ENCODE measurements at places on chromosomes 6 and 20.

DNA sequence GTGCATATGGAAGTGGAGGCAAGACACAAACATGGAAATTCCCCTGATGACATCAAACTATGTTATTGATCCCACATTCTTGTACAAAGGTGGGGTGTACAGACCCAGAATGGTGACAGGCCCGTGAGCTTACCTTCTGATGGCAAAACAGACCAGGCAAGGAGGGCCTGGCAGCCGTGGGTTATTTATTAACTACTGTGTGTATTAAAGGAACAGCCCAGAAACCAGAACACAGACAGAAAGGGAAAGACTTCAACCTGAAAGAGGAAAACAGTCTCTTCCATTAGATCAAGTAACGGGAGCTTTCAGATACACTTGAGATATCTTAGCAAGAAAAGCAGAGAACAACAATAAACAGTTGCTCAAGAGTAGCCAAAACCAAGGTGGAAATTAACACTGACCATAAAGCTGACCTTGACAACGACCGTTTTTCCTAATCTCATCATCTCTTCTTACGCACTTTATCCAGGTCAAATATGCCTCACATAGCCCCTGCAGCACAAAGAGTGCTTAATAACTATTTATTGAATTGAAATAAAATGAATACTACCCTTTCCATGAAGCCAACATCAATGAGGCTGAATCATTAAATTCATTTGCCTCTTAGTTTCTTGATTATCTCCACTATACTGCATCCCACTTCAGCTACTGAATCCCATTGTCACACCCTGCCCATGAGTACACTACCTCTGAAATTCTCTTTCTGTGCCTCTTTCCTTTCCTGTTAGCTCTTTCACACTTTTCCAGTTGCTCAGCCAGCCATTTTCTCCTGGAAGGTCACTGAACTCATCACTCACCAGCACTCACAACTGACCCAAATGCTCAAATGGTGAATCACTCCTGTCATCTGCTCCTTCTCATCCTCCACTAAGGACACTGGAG, 67.4 kb downstream of the MOXD1 start:
- DNase-seq, result no peak

DNA sequence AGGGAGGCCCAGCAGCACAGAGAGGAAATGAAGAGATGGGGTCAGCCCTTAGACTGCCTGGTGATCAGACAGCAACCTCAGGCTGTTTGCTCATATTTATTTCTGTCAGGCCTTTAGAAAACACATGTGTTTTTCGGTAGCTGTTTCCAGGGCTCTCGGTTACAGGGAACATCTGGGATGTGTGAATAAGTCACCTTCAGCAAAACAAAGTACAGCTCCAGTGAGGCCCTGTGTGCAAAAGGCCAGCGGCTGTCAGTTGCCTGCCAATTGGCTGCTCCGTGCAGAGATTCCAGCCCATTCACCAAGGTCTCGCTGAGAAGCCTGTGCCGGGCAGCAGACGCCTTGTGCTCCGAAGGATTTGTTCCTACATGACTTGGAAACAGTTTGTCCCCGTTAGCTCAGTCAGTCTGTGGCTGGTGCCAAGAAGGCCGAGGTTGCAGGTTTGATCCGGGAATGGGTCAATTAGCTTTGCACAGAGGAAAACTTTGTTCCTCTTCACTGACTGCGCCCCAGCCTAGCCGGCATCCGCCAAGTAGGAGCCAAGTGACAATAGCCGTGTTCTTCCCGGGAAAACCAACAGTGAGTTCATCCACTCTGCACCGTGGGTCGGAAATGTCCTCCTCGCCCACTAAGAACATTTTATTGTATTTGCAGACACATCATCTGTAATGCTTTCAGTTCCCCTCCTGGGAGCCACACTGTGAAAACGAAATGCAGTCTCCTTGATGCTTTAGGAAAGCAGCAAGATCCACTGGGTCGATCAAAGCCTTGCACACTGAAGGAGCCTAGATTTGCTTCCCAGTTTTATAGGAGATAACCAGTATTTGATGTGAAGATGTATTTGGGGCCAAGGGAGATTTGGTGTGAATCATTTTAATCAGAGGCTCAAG, 315.4 kb upstream of the CDYL start:
- DNase-seq, result peak; percentile 39

GRCh38 chr6:29626948-29627754, 5.8 kb downstream of the GABBR1 start:
- no peak for DNase-seq

DNA sequence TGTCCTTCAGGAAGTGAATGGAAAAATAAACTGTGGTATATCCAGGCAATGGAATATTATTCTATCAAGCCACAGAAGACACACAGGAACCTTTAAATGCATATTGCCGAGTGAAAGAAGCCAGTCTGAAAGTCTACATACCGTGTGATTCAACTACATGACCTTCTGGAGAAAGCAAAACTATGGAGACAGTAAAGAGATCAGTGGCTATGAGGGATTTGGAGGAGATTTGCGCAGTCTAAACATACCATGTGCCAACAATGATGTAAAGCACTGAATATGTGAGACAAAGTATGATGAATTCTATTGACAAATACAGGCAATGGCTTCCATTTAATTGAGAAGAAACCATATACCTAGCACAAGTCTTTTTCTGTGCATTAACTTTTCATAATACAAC, 518.3 kb upstream of the ZNF337 start:
- no peak for DNase-seq

- DNase-seq, result no peak
Observed at GRCh38 chr6:110944681-110945151, 13.8 kb upstream of the GTF3C6 start.

DNA sequence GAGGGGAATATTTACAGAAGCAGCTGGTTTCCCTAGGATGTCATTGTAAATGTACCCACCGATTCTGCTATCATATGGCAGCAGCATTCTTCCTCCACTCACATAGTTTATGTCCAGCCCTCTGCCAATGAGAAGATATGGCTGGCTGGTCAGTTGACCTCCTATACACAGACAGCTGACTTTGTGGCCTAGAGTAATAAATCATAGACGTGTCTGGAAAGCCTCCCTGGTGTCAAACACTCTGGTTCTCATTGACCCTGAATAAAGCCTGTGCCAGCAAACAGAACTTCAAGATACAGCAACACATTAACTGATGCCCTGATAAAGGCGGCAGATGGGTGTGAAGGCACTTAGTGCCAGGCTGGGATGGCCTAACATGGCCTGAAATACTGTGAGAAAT, 52.6 kb downstream of the GPR63 start:
- DNase-seq, result no peak

DNA sequence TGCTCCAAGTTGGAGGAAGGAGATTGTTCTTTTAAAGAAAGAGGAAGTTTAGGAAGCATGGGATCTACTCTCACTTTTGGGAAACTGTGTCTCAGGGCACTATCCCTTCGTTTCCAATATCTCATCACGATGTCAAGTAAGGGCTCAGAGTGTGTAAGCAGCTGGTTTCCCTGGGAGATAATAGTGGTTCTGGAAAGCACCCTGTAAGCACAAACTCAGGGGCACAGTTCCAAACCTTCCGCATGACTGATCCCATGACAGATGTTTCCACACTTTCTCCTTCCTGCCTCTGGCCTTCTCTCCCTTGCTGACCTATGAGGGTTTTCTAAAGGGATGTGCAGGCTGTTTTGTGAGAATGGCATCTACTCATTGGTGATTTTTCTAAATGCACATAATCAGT, 33.9 kb downstream of the ADTRP start:
- no peak for DNase-seq

DNA sequence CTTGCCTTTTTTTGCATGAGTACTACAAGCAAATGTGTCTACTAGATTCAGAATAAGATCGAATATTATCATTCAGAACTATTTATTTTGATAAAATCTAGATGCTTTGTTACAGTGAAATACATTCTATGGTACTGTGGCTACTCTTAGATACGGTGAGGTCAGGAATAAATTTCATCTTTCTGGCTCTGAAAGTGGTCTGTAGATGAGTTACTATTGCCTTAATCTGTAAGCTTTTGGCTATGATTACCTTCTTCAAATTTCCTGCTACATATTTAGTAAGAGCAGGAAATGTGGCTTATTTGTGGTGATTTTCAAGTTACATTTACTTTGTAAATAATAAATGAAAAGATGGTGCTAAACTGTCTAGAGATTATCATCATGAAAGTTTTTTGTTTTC, 50.0 kb downstream of the SCAF8 start:
- no peak for DNase-seq

DNA sequence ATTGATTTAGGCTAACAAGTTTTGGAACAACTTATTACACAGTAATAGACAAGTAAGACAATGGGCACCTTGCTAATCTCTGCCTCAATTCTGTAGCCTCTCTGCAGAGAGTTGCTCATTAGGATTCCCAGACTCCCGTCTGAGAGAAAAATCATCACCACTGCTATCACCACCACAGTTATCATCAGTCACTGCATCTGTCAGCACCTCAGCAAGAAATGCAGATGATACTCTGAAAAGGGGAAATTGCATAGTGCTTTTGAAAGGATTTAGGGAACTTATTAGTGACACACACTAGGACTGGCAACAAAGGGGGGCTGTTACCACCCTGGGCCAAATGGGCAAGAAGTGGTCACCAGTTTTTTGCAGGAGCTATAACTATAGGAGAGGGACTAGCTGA, 39.9 kb downstream of the FOXA2 start:
- DNase-seq, result no peak

DNA sequence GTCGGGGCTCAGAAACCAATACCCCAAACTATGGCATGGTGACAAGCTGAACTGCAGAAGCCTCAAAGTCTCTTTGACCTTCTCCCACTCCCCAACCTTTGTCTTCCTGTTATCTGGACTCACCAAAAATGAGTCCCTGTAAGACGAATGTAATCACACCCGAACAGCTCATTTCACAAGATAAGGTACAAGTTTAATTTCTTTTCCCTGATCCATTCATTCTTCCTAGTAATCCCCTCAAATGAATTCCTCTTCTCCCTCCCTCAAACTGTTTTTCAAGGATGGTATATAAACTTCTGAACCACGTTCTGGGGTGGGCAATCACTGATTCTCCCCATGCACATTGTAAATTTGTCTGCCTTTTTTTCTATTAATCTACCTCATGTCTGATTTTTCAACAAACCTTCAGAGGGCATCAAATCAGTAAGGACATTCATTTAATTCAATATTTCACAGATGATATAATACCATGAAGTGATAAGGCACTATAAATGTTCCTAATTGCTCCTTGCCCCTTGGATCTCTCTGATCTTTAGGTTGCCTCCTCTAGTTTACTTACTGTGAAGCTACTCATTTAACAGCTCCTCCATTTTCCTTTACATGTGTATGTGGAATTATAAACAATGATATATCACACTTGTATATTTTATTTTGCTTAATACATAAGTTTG, 77.2 kb downstream of the OR2B2 start:
- no peak for DNase-seq

GRCh38 chr6:149478631-149479314, 6.0 kb downstream of the ZC3H12D start:
- no peak for DNase-seq

GRCh38 chr6:138004430-138005287, 102.6 kb downstream of the PERP start:
- no peak for DNase-seq

DNA sequence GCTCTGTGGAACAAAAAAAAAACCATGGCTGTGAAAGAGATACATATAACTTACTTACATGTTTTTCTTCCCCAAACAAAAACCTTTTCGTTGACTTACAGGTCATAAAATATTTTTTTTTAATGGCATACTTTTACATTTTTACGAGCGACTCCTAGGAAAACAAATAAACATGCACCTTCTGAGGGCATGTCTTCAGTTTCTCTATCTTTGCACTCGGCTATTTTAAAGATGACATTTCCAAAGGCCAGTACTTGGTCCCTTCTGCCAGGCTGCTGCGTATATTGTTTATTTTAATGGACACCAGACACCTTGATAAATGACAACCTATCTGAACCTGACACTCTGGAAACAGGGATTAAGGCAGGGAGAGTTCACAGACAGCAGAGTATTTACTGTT, 49.4 kb downstream of the PIGU start:
- no peak for DNase-seq

- DNase-seq, result no peak
Observed at GRCh38 chr6:4624726-4625125, 151.5 kb upstream of the CDYL start.

- DNase-seq, result no peak
Observed at GRCh38 chr6:14703586-14703985, 542.3 kb upstream of the JARID2 start.

- peak; percentile 74 for DNase-seq
Observed at GRCh38 chr6:168469521-168469920, 28.5 kb downstream of the SMOC2 start.

DNA sequence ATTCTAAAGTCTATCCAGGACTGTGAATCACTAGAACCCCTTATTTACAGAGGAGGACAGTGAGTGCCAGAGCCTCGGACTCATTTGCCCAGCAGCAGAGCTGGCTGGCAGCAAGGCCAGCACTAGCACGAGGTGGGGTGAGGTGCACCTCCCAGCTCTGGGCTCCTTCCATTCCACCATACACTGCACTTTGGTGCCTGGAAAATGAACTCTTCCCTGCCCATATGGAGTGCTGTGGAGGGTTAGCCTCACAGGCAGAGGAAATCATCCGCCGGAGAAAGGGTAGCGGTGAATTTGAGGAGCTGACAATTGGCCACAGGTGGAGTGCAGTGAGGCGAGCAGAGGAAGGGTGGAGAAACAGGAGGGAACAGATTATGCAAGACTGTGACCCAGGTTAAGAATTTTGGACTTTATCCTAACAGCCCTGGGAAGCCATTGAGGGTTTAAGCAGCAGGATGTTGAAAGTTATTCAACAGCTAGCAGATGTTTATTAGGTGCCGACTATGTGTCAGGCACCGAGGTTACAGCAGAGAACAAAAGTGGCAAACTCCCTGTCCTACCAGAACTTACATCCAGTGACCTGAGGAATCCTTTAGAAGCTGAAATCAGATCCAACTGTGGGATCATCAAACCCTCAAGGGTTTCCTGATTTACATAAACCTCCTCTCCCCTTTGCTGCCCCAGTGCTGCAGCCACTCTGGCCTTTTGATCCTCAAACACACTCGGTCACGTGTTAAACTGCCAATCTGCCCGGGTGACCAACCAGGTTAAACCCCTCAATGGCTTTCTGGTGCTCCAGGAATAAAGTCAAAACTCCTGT, 6.2 kb downstream of the TRIM26 start:
- DNase-seq, result no peak

Data from heart right ventricle (tissue), 16 donors.